ENCODE measurements at places on chromosomes 2 and 18.
A peak's percentile ranks its signal among the peaks of the same experiment; 100 is the strongest.

- DNase-seq: no peak
Observed at GRCh38 chr2:132282911-132283310, 121.2 kb upstream of the ANKRD30BL start.

GRCh38 chr2:219997341-219997851 is 370.0 kb downstream of the SLC4A3 start:
- no peak for DNase-seq

DNA sequence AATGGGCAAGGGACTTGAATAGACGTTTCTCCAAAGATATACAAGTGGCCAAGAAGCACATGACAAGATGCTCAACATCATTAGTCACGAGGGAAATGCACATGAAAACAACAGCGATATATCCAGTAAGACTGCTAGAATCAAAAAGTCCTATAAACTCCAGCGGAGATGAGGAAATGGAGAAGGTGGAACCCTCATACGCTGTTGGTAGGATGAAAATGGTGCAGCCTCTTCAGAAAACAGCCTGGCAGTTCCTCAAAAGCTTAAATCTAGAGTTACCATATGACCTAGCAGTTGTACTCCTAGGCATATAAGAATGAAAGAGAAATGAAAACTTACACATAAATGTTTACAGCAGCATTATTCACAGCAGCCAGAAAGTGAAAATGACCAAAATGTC is 48.1 kb downstream of the HPCAL1 start:
- DNase-seq: peak; percentile 90

DNA sequence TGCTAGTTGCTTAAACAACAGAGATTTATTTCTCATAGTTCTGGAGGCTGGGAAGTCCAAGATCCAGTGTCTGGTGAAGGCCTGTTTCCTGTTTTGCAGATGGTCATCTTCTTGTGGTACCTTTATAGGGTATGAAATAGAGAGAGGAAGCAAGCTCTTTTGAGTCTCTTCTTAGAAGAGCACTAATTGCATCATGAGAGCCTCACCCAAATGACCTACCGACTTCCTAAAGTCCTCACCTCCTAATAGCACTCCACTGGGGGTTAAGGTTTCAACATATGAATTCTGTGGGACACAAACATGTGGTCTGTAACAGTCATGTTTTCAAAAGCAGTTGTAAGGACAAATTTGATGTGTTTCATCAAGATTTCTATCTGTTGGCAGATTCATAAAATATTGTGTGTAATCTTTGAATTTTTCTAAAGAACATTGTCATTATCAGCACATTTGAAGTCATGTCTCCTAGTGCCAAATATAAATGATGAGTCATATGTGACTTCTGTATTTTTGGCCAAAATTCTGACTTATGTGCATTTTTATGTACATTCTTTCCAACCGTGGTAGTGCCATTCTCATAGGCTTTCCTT is 45.3 kb downstream of the CD28 start:
- peak; percentile 73 for DNase-seq

- DNase-seq: no peak
Observed at GRCh38 chr2:157840568-157841156, 35.5 kb downstream of the ACVR1 start.

All from inflammatory macrophage treated with lipopolysaccharide for 1 hour (primary cell).